HFFc6 (cell line): ENCODE measurements at places on chromosomes 3 and 15.

DNA sequence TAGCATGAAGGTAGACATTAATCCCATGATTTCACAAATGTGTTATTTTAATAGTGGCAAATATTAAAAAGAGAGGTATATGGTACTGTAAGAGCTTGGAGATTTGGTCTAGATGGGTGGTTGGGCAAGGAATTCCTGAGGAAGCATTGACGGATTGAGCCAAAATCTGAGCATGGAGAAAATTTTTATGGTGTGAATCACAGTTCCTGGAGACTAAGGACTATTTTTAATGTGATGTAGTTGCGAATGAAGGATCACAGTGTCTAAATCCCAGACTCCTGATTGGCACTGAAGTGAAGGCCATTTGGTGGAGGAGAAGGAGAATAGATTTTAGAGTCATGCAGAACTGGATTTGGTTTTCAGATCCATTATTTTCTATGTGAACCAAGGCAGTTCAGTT lies 188.7 kb upstream of the FEZF2 start:
- DNase-seq: peak; percentile 68

- DNase-seq: no peak
These were observed 153.7 kb upstream of the ARRDC4 start for GRCh38 chr15:97806766-97807165.

DNA sequence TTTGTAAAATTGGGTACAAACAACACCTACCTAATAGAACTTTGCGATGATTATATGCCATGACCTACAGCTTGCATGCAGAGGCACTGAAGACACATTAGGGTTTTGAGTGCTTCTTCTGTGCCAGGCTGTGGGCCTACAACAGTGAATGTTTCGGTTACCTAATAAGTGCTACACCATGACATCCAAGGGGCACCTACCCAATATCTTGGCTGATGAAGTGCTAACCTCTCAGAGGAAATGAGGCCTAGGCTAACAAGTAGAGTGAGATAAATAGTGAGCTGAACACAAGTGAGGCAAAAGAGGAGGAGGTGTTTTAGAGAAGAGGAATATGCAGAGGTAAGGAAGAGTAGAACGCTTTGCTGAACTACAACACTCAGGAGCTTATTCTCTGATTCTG lies 12.2 kb upstream of the RASGRP1 start:
- DNase-seq: no peak

- DNase-seq: no peak
These were observed 15.5 kb upstream of the PLA2G4E start for GRCh38 chr15:42036112-42036905.

DNA sequence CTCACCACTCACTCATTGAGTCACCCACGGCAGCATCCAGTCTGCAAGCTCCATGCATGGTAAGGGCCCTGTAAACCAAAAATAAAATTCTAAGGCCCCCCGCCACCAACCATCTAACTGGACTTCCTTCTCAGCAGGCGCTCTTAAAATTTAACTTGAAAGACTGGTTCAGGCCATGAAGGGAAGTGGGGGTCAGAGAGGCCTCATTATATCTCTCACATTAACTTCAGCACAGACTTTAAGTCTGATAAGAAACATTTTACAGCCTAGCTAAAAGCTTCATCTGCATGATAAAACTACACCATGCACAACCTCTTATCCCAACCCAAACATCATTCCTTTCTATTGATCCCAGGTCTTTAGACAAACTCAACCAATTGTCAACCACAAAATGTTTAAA lies 38.5 kb downstream of the FBLN2 start:
- no peak for DNase-seq

DNA sequence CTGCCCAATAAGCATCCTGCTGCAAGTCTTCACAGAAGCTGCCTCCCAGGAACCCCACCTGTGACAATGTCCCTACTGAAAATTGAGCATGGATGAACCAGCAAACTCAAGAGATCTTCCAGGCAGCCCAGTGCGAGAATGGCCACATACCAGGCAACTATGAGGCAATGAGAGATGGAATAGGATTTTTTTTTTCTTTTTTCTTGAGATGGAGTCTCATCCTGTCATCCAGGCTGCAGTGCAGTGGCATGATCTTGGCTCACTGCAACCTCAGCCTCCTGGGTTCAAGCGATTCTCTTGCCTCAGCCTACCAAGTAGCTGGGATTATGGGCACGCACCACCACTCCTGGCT lies 60.9 kb upstream of the ARL8B start:
- no peak for DNase-seq

DNA sequence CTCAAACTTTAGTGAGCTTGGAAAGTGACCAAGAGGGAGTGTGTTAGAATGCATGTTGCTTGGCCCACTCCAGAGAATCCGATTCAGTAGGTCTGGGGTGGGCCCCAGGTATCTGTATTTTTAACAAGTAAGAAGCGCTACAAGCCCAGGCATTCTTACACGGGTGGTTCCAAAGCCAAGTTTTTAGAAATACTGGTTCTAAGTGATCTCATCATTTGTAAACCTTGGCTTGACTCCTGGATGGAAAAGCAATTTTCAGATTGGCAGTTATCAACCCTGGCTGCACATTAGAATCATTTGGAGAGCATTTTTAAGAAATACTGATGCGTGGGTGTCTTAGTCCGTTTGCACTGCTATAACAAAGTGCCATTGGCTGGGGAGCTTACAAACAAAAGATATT lies 27.3 kb upstream of the ST8SIA2 start:
- no peak for DNase-seq

DNA sequence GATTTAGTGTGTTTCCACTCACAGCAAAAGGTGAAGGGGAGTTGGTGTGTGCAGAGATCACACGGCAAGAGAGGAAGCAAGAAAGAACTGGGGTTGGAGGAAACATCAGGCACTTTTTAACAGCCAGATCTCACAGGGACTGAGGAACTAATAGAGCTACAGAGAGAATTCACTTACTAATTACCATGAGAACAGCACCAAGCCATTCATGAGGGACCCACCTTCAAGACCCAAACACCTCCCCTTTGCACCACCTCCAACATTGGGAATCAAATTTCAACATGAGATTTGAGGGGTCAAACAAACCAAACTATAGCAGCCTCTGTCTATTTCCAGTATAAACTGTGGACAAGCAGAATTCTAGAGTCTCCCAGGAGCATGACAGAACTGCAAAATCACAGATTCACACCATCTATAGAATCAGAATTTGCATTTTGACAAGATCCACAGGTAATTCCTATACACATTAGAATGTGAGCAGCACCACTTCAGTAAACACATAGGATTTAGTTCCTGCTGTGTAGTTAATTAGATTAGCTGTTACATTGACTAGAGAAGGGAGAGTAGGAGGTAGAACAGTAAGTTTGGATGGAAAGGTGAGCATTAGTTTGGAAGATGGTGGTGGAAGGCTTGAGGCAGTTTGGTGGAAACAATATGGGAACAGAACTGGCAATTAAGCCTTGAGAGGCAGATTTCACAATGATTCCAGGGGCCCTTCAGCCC lies 311.7 kb downstream of the NSUN3 start:
- DNase-seq: no peak

- DNase-seq: no peak
These were observed 36.9 kb downstream of the SENP8 start for GRCh38 chr15:72155003-72155621.

GRCh38 chr3:134839990-134840389 lies 44.9 kb downstream of the EPHB1 start:
- DNase-seq: no peak

- DNase-seq: no peak
These were observed 200.1 kb upstream of the KBTBD8 start for GRCh38 chr3:66797889-66798560.

DNA sequence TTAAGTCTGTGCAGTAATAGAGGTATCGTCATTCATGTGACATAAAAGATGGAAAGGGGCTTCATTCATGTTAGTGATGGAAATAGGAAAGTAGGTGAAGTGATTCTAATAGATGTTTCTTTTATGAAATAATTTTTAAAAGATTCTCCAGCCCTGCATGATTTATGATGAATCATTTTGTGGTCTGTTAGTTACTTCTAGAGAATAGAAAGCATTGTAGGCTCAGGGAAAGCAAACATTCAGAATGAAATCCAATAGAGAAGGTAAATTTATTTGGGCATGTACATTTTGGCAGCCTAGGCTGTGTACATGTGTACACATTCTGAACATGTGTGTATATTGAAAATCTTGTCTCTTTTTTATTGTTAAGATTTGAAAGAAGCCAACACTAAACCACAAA lies 23.1 kb downstream of the PPARG start:
- DNase-seq: no peak

DNA sequence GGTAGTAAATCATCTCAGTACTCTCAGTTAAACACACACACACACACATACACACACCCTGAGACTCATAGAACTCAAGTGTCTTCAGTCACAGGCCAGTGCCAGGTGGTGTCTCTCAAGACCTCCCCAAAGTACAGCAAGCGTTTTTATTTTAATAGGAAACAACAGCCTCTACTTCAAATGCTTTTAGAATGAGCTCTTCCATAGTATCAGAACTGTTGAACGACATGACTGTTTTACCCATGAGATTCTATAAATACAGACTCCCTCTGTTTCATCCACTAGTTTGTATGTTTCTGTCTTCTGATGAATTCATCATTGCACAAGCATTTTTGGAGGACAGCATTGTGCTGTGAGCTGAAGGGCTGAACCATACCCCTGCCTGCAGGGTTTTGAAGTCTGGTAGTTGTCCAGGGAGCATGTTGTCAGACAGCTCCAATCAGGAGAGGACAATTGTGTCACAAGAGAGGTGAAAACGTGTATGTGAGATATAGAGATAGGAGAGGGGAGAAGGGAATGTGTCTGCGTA lies 201.0 kb upstream of the BCL6 start:
- peak; percentile 68 for DNase-seq

DNA sequence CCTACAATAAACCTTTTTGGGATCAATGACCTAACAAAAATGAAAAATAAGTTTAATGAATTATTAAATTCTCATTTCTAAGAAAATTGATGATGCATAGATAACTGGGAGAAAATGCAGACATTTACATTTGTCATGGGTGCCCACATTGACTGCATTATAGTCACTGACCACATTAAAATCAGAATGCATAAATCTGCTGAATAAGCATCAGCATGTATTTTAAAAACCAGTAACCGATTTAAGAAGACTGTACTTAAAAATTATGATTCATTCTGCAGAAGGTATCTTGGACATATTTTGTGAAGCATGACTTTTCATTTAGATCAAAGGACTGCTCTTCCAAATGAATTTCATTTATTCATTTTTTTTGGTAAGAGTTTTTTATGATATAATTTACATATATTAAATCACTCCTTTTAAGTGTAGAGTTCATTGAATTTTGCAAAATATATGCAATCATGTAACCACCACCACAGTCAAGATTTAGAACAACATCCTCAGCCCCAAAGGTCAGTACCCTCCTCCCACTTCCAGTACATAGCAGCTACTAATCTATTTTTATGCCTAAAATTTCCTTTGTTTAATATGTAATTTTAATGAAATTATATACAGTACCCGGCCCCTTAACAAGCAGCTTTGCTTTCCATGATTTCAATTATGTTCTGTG lies 11.8 kb downstream of the KCNH8 start:
- DNase-seq: no peak

- no peak for DNase-seq
These were observed 53.5 kb downstream of the WWTR1 start for GRCh38 chr3:149604125-149604875.
